GM12878 (cell line): ENCODE measurements at places on chromosomes 4 and X. TPM values are rescaled to one million over a fixed set of nuclear protein-coding genes. Genes with fewer than 3 reads are reported as not detected.

- DNase-seq, result no peak
- no peaks in the 10 kb centered on the region for H3K27me3 ChIP-seq
- H3K36me3 ChIP-seq, result no peaks in the 10 kb centered on the region
- no peak overlapping the region for H3K4me3 ChIP-seq
Measured at GRCh38 chr4:42385516-42385915, 11.8 kb upstream of the SHISA3 start.

- DNase-seq, result no peak
- H3K36me3 ChIP-seq, result peaks cover 21% of the 10 kb centered on the region
- no peaks in the 10 kb centered on the region for H3K27me3 ChIP-seq
- peak overlapping the region; percentile 78 for H3K27ac ChIP-seq
- H3K4me1 ChIP-seq, result peaks cover 17% of the 10 kb centered on the region
Measured at GRCh38 chr4:3202836-3203820, 45.8 kb upstream of the MSANTD1 start.

DNA sequence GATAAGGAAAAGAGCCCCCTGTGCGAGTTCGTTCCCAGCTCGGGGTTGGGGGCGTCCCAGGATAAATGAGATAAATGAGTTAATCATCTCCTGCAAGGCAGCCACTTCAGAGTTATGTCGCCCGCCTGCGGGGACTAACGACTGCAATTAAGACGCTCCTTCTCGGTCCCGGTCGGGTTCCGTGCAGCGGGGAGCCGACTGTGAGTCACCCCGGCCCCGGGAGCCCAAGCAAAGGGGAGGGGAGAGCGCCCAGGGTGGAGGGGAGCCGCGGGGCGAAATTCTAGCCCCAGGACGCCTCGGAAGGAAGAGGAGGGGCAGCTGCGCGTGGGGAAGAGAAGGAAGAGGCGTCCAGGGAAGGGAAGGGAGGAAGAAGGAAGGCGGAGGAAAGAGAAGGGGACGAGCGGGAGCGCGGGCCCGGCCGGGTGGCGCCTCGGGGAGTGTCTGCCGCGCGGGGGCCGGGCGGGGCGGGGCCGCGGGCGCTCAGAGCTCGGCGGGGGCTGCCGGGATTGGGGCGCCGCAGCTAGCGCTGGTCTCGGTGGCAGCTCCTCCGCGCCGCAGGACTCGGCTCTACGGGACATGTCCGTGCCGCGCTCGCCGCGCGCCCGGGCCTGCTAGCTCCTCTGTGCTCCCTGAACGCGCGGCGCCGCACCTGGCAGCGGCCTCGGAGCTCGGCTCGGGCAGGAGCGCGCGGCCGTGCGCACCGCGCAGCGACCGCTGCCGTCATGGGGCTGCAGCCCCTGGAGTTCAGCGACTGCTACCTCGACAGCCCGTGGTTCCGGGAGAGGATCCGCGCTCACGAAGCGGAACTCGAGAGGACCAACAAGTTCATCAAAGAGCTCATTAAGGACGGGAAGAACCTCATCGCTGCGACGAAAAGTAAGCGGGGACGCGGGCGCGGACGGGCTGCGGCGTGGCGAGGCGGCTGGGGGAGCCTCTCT, at the start of gene ARHGAP10:
Gene ARHGAP10 (plus strand): TSS at position 509 of the 938 bp plus-strand sequence. CDS start 214 bp downstream, at position 723.
- H3K27ac ChIP-seq, result peak within 1 kb of the TSS; percentile 91
- H3K36me3 ChIP-seq, result no peaks in the 10 kb centered on the region
- peak within 1 kb of the TSS; percentile 98 for H3K4me3 ChIP-seq
- no peaks in the 10 kb centered on the region for H3K27me3 ChIP-seq
- no peak for DNase-seq

BANK1 gene
- 0.37 and 0.44 TPM in 2 replicates for total RNA-seq

- no peak for DNase-seq
- H3K27me3 ChIP-seq, result peaks cover 12% of the 10 kb centered on the region
- no peak overlapping the region for H3K27ac ChIP-seq
- no peaks in the 10 kb centered on the region for H3K36me3 ChIP-seq
- H3K4me3 ChIP-seq, result no peak overlapping the region
Measured at GRCh38 chr4:110610620-110610939, 12.3 kb downstream of the PITX2 start.

- H3K27me3 ChIP-seq, result no peaks in the 10 kb centered on the region
- no peak for DNase-seq
- no peaks in the 10 kb centered on the region for H3K4me1 ChIP-seq
- H3K4me3 ChIP-seq, result no peak overlapping the region
Measured at GRCh38 chr4:120977435-120977997, 55.0 kb upstream of the PRDM5 start.

VCX3A gene
- not detected in 2 replicates for total RNA-seq

- no peak overlapping the region for H3K27ac ChIP-seq
- no peaks in the 10 kb centered on the region for H3K4me1 ChIP-seq
- H3K27me3 ChIP-seq, result no peaks in the 10 kb centered on the region
- no peaks in the 10 kb centered on the region for H3K36me3 ChIP-seq
Measured at GRCh38 chr4:114318309-114318708, 280.3 kb upstream of the UGT8 start.

SSX2B gene
- total RNA-seq, result not detected in 2 replicates

DNA sequence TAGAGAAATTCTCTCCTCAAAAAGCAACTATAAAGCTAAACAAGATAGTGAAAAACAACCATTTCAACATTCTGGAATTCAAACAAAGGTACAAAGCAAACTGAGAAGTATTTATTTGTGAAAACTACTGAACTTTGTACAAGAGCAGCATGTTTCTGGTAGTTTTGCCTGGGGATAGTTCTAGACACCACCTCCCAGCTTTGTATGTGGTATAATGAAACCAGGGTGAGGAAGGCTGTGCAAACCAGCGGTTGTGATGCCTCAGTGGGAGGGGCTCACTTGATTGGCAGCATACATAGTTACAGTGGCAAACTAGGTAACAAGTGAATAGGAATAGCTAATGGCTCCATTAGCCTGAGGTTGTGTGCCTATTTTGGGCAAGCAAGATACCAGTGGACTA, 18.6 kb upstream of the FRMD7 start:
- peaks cover 2% of the 10 kb centered on the region; the same call in 1 of the 2 replicates for H3K27me3 ChIP-seq
- no peak overlapping the region for H3K4me3 ChIP-seq
- DNase-seq, result no peak
- no peaks in the 10 kb centered on the region for H3K4me1 ChIP-seq
- H3K36me3 ChIP-seq, result no peaks in the 10 kb centered on the region

DNA sequence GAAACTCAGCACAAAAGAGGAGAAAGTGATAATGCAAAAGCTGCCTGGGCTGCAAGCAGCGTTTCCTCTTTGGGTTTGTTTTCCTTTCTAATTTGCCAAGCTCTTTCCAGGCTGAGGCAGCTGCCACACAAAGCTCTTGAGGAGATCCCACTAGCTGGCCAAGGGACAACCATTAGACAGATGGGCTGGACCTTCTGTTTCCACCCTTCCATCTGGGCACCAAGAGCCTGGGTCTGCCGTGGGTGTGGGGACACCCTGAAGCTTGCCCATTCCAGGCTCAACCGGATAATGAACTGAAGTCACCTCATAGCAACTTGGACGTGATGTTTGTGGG, 194.6 kb upstream of the C1QTNF7 start:
- H3K4me1 ChIP-seq, result peaks cover 11% of the 10 kb centered on the region
- H3K36me3 ChIP-seq, result no peaks in the 10 kb centered on the region
- H3K27ac ChIP-seq, result no peak overlapping the region
- DNase-seq, result no peak

HTR2C gene
- not detected in 2 replicates for total RNA-seq

DNA sequence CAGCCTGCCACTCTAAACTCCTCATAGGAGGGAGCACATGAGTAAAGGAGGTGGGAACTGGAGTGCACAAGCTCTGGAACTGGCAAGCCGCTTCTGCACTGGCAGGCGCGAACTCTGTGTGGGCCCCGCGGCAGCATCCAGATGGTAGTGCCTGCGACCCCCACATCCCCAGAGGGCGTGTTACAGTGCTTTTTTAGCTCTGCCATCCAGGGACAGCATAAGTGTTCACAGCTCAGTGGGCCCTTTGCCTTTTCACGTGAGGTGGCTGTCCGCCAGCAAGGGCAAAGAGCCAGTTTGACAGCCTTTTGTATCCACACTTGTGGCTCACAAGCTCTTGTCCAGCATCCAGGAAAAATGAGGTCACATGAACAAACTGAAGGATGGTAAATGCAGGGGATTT, 581.6 kb upstream of the DIAPH2 start:
- H3K27me3 ChIP-seq, result no peaks in the 10 kb centered on the region
- DNase-seq, result no peak
- no peak overlapping the region for H3K27ac ChIP-seq
- no peaks in the 10 kb centered on the region for H3K4me1 ChIP-seq
- no peaks in the 10 kb centered on the region for H3K36me3 ChIP-seq

- no peaks in the 10 kb centered on the region for H3K4me1 ChIP-seq
- no peaks in the 10 kb centered on the region for H3K27me3 ChIP-seq
- no peak overlapping the region for H3K4me3 ChIP-seq
- peak; percentile 48 for DNase-seq
Measured at GRCh38 chr4:180190382-180190781, 2052.8 kb upstream of the TENM3 start.

DNA sequence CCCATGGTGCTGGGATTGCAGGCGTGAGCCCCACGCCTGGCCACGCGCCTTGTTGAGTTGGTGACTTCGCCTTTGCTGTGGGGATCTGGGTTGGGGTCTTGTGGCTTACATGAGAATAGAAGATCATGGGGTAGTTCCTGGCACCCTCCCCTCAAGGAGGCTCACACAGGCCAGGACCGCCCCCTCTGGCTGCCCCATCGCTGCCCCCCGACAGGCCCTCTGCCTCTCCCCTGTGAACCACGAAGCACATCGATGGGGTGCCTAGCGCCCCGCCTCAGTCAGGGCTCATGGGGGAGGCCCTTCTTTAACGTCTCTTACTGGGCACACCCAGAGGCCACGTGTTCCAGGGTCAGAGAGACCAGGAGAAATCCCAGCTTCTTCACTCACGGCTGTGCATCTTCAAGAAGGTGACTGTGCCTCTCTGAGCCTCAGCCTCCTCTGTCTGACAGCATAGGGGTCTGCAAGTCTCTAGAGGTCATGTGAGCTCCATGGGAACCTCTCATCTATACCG, 23.6 kb upstream of the SPON2 start:
- H3K27ac ChIP-seq, result no peak overlapping the region
- peaks cover 6% of the 10 kb centered on the region for H3K4me1 ChIP-seq
- no peak for DNase-seq
- H3K36me3 ChIP-seq, result no peaks in the 10 kb centered on the region
- H3K27me3 ChIP-seq, result no peaks in the 10 kb centered on the region
- H3K4me3 ChIP-seq, result no peak overlapping the region

GRCh38 chr4:150699599-150699998, 117.6 kb downstream of the MAB21L2 start:
- H3K4me1 ChIP-seq, result no peaks in the 10 kb centered on the region
- no peak for DNase-seq
- H3K4me3 ChIP-seq, result no peak overlapping the region
- no peak overlapping the region for H3K27ac ChIP-seq
- no peaks in the 10 kb centered on the region for H3K27me3 ChIP-seq

SMIM31 gene
- not detected in 2 replicates for total RNA-seq

DNA sequence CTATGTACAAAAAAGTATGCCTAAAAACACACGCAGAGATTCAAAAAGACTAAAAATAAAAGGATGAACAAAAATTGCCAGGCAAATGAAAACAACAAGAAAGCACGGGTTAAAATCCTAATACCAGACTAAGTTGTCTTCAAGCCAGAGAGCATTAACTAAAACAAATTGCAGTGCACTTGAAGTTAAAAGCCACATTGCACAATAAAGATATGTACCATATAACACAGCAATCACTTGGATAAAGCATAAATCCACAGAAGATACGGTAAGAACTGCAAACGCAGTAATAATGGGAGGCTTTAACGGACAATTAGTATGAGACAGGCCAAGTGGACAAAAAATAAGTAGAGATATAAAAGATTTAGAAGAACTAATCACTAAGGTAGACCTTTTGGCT, 14.9 kb downstream of the CCDC158 start:
- H3K36me3 ChIP-seq, result no peaks in the 10 kb centered on the region
- no peak overlapping the region for H3K4me3 ChIP-seq
- H3K27me3 ChIP-seq, result no peaks in the 10 kb centered on the region
- H3K27ac ChIP-seq, result no peak overlapping the region
- DNase-seq, result no peak

DNA sequence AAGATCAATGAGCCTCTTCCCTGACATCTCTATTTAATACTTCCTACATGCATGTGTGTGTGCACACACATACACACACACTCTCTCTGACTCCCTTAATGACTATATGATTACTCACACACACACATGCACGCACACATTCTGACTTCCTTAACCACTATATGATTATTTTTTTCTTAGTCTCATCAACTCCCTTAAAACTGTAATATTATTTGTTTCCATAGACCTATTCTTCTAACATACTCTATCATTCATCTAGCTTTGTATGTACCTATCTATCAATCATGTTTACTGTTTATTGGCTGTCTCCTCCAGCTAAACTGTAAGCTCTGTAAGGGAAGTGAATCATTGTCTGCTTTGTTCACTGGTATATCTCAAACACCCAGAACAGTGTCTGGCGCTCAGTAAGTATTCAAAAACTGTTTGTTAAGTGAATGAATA, 236.6 kb downstream of the RASL11B start:
- H3K36me3 ChIP-seq, result no peaks in the 10 kb centered on the region
- H3K4me3 ChIP-seq, result no peak overlapping the region
- no peak for DNase-seq
- no peaks in the 10 kb centered on the region for H3K4me1 ChIP-seq
- H3K27ac ChIP-seq, result no peak overlapping the region

DNA sequence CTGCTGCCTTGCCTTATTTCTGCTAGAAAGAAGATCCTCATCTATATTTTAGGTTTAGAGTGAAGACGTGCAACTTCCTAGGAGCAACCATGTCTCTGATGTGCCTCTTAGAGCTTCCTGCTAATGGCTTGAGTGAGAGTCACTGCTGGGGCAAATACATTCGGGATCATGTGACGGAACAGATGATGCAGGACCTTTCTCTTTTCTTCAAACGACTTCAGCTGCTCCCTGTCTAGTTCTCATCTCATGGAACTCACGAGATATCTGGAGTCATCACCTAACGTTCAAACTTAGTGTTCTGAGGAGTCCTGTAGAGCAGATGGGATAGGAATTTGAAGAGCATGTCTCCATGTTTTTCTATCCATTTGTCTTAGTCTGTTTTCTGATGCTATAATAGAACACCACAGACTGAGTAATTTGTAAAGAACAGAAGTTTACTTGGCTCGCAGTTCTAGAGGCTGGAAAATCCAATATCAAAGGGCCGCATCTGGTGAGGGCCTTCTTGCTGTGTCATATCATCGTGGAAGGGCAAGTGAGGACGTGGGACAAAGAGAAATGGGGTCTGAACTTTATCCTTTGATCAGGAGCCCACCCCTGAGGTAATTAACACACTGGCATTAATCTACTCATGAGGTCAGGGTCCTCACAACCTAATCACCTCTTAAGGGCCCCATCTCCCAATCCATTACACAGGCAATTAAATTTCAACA, 43.5 kb upstream of the SCRG1 start:
- no peak overlapping the region for H3K4me3 ChIP-seq
- H3K4me1 ChIP-seq, result no peaks in the 10 kb centered on the region
- H3K27ac ChIP-seq, result no peak overlapping the region
- no peak for DNase-seq
- H3K27me3 ChIP-seq, result no peaks in the 10 kb centered on the region

DNA sequence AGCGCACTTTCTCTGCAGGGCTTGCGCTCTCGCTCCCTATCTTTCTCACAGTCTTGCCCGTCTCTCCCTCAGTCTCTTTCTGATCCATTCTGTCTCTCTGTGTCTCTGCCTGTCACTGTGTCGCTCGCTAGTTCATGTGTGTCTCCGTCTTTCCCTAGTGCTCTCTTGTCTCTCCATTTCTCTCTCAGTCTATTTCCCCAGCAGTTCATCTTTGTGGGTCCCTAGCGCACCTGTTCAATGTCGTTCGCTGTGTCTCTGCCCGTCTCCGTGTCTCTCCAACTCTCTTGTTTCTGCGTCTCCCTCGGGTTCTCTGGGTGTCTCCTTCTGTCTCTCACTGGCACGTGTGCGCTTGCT, 1.5 kb downstream of the GPR101 start:
- H3K27me3 ChIP-seq, result peaks cover 6% of the 10 kb centered on the region; the same call in 1 of the 2 replicates
- H3K4me1 ChIP-seq, result no peaks in the 10 kb centered on the region
- no peaks in the 10 kb centered on the region for H3K36me3 ChIP-seq
- H3K4me3 ChIP-seq, result peak overlapping the region; percentile 46
